ENCODE measurements at places on chromosomes 13 and 19.

- peak; percentile 79 for DNase-seq
Observed at GRCh38 chr13:30422054-30422839, at the start of gene UBE2L5. Gene UBE2L5 (plus strand): TSS chr13:30422493. CDS start chr13:30427991, 5,498 bp downstream.

DNA sequence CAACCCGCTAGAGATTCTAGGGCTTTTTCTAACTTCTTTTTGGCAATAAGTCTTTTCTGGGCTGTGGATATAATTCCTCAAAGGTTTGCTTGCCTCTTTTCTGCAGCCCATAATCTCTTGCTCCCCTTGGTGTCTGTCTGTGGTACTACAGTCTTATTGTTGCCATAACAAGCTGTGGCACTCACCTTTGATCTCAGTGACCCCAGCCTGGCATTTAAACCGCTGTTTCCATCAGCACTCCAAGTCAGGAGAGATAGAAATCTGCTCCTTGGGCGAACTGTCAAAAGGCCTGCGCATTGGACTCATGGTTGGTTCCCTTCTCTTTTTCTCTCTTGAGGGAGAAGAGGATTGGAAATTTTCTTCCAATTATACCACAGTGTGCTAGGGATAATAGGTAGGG is 14.5 kb upstream of the MPHOSPH8 start:
- DNase-seq: no peak

- no peak for DNase-seq
Observed at GRCh38 chr13:71254384-71254783, 612.6 kb downstream of the DACH1 start.

DNA sequence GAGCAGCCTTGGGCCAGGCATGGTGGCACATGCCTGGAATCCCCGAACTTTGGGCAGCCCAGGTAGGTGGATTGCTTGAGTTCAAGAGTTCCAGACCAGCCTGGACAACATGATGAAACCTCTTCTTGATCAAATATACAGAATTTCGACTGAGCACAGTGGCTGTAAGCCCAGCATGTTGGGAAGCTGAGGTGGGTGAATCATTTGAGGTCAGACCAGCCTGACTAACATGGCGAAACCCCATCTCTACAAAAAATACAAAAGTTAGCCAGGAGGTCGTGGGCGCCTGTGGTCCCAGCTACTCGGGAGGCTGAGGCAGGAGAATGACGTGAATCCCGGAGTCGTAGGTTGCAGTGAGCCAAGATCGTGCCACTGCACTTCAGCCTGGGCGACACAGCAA is 8.0 kb upstream of the NLRP7 start:
- DNase-seq: no peak

GRCh38 chr19:49812997-49813861 is at the start of gene FUZ:
Gene FUZ (minus strand): TSS chr19:49813292. CDS start chr19:49813106, 186 bp downstream.
- DNase-seq: peak; percentile 92

GRCh38 chr13:114027046-114027715 is 53.3 kb upstream of the C13orf46 start:
- no peak for DNase-seq

DNA sequence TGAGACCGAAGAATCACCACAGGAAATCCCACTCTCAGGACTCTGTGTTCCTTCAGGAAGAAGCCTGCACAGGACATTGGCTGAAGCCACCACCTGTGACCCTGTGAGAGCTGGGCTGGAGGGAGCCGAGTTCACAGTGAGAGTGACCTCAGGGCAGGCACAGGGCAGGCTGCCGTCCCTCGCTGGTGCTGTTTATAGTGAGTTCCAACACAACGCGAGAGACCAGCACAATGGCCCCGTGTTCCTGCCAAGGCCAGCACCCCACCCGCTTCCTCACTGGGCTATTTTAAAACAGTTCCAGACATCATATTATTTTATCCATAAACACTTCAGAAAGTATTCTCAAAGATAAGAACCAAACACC is 18.4 kb upstream of the GAS6 start:
- DNase-seq: no peak

GRCh38 chr13:112954488-112955270 is 14.3 kb upstream of the MCF2L start:
- DNase-seq: no peak

DNA sequence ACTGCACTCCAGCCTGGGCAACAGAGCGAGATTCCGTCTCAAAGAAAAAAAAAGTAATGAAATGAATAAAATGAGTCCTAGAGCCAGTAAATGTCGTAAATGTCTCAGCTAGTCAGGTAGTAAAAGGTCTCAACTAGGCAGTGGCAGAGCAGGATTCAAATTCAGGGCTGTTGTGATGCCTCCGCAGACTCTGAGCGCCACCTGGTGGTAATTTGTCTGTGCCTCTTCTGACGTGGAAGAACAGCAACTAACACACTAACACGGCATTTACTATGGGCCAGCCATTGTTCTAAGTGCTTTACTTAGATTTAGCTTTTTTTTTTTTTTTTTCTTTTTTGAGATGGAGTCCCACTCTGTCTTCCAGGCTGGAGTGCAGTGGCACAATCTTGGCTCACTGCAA is 30.2 kb downstream of the CYP2F1 start:
- DNase-seq: peak; percentile 65

All from naive B cell (primary cell).